ENCODE measurements at places on chromosomes 13 and 19.
A peak's percentile ranks its signal among the peaks of the same experiment; 100 is the strongest.

DNA sequence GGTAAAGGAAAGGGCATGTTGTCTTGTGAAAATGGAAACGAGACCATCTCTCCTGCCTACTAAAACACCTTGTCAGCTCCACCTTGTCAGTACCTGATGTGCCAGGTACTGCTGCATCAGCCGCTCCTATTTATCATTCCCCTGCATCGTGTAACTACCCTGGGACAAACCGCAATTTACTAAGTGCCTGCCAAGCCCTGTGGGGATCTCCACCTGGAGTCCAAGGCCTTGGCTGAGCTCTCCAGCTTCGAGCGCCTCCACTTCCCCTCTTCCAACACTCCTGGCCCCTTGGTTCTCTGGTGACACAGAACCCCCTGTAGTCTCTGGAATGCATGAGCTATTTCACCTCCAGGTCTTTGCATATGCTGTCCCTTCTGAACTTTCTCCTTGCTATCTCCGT, 25.9 kb upstream of the CCNP start:
- DNase-seq, result no peak

DNA sequence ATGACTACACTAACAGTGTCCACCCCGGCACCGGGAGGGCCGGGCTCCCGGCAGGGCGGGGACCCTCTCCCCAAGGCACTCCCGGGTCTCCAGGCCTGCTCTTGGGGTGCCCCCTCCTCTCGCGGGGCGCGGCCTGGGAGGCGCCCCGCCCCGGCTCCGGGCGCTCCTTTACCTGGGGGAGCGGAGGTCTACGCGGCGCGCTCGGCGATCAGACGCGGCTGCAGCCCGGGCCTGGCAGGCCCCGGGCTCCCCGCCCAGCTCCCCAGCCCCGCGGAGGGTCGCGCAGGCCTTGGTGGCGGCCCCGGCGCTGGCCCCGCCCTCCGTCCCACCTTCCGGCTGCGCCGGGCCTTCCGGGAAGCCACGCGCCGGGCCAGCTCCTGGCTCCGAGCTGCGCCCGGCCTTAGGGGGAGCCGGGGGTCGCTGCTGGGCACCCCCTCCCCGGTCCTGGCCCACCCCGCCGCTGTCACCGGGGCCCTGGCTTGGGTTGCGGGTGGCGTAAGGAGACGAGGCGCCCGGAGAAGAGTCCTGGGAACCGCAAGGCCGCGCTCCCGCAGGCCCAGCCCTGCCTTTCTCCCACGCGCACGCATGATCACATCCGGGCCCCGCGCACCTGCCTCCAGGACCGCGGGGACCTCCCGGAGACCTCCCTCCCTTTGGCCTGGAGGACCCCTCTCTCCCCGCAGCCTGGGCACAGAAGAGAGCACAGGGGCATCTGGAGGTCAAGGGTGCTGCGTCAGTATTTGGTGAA, at the start of gene C19orf12:
Gene C19orf12, minus strand, starts transcription at position 309 of the 748 bp plus-strand sequence. CDS start 6,848 bp downstream, outside the sequence.
- DNase-seq, result peak; percentile 79

DNA sequence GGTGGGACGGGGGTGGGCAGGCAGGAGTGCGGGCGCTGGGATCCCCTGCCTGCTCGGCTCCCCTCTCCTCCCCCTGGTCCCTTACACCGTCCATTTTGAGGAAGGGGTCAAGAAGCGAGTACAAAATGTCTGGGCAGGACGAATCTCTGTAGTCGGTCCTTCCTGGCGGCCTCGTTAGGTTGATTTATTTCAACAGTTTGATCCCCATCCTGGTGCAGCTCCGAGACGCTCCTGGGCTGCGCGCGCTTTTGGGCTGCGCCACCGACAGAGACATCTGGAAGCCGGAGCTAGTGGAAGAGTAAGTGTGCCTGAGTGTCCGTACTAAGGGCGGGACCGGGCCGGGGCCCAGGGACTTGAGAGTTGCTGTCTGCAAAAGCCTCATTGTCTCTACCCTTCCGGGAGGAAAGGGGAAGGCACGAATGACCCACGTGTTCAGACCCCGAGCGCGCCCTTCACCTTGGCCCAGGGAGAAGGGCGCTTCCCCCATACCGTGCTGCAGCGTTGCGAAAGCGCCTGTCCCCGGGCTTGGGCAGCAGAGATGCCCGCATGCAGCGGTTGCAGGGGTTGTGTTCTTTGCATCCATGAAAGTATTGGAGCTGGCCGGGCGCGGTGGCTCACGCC, 1.8 kb downstream of the ZNF114 start:
- peak; percentile 64 for DNase-seq

DNA sequence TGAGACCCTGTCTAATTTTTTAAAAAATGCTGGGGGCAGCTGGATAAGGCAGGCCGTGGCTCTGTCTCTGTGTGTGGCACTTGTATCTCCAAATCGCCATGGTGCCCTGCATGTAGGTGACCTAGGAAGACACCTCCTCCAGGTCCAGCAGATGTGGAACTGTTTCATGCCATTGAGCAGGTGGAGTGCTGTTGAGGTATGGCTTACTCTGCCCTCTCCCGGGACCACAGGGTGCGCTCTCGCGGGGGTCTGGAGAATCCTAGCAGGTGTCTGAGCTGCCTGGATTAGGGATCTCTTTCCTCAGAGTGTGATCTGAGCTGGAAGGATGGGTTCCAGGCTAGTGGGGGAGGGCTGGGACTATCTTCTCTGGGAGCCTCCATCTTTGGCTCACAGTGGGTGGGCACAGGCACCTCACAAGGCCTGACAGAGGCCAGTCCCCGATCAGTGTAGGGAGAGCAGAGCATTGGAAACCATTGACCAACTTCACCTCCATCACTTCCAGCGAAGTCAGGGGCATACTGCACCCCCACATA, 67.7 kb upstream of the TM9SF2 start:
- DNase-seq, result no peak

- peak; percentile 34 for DNase-seq
These were observed 125.2 kb downstream of the POU4F1 start for GRCh38 chr13:78478183-78478582.

DNA sequence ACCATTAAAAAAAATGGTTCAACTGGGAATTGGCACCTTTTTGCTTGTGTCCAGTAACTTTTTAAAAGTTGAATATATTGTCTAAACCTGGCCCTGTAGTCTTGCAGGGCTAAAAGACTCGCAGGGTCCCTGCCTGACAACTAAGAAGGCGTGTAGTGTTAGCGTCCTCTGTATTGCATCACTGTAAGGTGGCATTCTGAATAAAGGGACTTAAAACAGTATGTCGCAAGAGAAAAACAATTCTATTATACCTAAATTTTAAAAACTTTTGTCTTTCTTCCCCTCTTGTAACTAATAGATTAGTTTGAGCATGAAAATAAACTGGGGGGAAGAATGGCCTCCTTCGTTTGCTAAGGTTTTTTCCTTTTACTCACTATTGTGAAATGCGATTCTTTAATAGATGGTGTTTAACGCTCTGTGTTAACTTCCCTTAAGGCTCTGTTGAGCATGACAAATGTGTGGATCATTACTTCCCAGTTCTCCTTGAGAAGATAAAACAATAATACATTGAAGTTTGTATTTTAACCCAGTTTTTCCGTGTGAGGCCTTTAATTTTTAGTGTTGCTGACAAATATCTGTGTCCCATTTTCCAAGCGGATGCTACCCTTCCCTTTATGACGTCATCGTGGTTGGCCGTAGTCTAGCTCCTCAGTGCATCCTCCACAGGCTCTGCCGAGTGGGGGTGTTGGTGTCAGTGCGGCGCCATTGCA, 134.6 kb downstream of the KATNAL1 start:
- DNase-seq, result no peak

DNA sequence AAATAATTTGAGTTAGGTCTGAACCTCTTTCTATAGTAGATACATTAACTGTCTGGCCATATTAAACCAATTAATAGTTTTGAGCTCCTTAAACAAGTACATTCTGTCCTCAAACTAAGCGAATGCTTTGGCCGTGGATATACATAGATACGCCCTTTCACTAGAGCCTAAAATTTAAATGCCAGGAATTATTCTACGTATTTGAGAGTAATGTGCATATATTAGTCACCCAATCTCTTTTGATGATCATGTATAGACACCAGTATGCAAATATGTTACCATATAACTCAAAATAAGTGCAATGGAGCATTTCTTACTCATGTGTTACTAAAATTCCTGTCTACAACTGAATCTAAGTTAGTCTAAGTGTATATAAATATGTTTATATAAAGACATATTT, 70.4 kb downstream of the FLT1 start:
- DNase-seq, result no peak
